ENCODE measurements at places on chromosomes 1 and 21.
A peak's percentile ranks its signal among the peaks of the same experiment; 100 is the strongest.

DNA sequence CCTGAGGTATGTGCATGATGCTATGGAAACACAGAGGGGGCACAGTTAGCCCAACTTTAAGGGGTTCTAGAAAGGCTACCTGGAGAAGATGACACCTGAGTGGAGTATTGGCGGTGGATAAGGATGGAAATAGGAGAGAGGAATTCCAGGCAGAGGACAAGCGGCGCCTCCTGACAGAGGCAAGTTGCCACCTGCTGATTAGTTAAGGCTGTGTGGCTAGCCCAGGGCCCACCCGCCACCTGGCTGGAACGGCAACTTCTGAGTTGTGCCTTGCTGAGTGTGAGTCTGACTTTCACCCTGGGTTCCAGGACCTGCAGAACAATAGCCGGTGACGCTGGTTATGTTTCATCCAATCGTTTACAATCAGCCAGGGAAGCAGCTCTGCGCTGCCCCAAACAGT, 126.9 kb upstream of the LMO4 start:
- DNase-seq, result no peak

DNA sequence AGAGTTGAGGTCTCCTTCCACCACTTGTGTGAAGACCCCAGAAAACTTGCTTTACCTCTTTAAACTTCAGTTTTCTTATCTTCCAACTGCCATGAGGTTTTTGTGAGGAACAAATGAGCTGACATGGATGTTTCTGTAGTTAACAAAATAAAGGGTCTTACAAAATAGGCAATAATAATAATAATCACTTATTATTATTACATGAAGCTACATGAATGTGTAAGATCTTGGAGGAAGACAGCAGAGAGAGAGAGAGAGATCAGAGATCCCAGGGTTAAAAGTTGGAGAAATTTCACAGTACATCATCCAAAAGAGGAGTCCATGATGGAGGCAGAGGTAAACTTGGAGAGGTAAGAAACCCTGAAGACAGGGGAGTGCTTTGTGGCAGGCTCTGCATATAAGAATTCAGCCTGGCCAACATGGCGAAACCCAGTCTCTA, 10.7 kb downstream of the RCC1 start:
- DNase-seq, result no peak

DNA sequence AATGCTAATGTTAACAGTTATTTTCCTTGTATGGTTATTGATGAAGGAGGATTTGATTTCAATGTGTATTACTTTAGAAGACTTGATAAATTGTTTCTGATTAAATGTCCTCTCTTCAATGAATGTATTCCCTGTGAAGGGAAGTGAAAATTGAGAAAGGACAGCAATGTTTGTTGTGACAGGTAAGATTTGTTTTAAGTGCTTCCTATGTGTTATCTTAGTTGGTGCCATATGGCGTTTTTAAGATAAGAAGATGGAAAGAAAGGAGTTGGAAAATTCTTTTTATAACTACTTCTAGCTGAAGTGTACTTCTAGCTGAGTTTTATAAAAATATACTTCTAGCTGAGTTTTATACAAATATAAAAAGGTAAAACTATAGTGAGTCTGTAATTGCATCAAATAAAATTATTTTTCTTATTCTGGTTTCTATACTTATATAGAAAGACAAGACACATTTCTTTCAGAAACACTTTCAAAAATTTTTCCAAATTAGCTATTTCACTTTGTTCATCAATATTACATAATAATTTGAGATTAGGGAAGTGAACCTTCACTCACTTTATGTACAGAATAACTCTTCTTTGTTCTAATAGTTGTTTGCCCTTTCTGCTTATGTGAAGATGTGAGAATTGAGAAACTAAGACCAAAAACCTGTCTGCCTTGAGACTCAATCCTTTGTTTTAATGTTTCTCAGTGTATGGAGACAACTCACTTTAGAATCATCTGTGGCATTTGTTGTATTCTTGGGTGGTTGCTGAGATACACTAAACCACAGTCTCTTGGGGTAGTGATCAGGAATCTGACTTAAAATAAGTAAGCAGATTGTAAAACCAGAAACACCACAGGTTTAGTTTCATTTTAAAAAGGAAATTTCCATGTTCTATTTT, 382.9 kb upstream of the B3GALT2 start:
- DNase-seq, result peak; percentile 50

DNA sequence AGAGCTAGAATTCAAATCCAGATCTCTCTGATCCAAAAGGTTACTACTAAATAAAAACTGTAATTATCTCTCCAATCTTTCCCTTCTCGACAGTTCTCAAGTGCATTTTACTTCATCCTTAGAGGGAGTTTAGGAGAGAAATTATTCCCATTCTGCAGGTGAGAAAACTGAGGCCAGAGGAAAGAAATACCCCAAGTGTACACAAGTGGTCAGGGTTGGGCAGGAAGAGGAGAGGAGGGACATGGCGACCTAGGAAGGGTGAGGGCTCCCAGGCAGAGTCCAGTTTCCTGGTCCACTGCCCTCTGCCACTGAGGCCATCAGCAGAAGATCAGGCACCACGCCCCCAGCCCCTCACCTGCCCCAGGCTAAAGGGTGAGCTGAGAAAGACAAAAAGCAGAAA, 127.1 kb upstream of the RUNX3 start:
- DNase-seq, result no peak

DNA sequence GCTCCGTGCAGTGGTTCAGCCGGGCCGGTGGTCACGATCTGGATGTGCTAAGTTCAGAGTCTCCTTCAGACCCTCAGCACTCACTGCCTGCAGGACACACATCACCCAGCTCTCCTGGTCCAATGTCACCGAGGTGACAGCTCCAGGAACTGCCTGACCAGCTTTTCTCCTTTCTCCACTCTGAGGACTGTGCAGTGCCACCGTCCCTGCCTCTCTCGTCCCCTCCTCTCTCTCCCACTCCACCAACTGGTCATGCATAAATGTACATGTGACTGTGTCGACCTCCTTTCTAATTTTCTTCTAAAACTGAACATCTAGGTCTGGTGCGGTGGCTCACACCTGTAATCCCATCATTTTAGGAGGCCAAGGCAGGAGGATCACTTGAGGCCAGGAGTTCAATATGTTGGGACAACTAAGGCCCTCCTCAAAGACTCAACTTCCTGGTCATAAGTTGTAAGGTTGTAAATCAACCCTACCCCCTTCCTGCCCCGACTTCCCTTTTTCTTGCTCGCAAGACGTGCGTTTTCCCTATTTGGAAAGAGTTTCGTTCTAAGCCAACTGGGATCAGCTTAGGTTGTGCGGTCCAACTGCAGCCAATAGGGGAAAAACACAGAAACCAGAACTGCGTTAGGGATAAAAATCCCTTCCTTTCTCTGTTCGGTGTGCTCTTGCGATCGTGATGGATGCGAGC, 53.1 kb downstream of the MEGF6 start:
- no peak for DNase-seq

GRCh38 chr1:153354515-153355193, 3.0 kb upstream of the S100A9 start:
- DNase-seq, result no peak

- no peak for DNase-seq
These were observed 112.6 kb downstream of the PLD5 start for GRCh38 chr1:242411901-242412300.

GRCh38 chr1:5620997-5621396, 371.2 kb downstream of the NPHP4 start:
- DNase-seq, result no peak

DNA sequence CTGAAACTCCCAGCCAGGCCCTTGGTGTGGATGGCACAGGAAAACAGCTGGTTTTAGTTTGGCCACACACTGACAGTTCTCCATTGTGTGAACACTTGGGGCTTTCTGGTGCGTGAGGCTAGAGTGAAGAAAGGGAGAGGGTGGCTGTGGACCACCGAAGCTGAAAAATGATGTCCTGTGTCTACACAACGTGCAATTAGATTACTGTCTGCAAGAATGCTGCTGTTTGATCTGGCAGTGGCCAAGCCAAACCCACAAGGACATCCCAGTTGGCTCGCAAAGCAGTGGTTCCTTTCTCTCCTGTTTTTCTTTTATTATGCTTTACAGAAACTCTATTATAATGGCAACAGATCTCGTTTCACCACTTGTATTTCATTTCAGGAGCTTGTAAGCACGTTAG, 58.9 kb downstream of the ERG start:
- DNase-seq, result no peak

- no peak for DNase-seq
These were observed 7.9 kb downstream of the MYBPHL start for GRCh38 chr1:109298666-109299557.

DNA sequence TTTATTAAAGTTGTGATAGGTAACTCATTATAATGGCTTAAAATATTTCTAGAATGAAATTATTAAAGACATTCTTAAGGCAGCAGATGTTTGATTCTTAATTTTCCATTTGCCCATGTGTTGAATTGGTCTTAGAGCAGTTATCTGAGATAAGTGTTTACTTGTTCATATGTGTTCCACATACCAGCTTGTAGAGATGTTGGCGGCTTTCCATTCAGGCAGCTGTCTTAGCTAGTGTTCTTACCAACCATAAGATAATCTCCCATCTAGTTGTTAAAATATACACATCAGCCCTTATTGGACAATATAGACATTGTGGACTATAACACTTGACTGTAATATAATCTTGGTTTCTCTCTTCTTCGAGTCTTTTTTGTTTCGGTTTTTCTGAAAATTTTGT, 1372.9 kb upstream of the ADGRL2 start:
- no peak for DNase-seq

- DNase-seq, result no peak
These were observed 158.8 kb downstream of the TOMM20 start for GRCh38 chr1:234969581-234970400.

DNA sequence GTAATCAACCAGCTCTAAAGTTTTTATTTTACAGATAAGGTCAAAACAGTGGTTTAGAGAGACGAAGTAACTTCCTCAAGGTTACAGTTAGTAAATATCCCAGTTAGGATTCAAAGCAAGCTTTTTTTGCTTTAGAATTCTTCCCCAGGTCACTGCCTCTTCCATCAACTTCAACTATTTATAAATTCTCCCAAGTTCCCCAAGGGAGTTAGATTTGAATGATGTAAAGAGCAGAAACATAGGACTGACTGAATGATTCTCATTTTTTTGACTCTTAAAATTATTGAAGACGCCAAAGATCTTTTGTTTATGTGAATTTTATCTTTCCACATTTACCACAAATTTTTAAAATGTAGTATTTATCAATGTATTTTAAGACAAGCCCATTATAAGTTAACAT, 4.1 kb downstream of the POGZ start:
- DNase-seq, result no peak

GRCh38 chr1:205563927-205564441, 59.5 kb downstream of the CDK18 start:
- DNase-seq, result no peak

DNA sequence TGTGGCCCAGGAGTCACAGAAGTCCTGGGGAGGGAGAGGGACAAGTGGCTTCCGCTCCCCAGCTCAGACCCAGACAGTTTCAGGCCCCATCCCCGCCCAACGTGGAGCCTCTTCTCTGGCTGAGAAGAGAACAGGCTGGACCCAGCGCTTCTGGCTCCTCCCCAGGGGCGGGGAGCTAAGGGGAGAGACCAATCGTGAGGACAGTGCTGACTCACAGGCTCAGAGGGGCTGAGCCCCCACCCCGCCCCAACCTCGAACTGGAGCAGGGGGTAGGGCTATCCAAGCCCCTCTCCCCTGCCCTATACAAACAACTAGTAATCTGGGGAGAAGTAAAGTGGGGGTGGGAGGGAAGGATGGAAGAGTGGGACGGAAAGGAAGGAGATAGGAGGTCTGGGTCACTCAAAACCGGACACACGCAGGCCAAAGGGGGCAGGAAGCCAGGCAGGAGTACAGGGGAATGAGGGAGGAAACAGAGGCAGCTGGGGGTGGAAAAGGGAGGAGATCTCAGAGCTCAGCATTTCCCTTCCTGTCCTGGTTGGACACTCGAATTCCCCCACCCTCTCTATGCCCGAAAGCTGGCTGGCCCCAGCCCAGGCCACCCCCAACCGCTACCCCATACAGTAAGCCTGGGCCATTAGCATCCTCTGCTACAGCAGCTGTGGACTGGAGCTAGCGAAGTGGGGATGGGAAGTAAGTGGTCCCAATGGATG, at the start of gene SHC1:
TSS of gene SHC1 (minus strand) at position 117 of the 710 bp plus-strand sequence. CDS start 221 bp downstream, outside the sequence.
- DNase-seq, result no peak

DNA sequence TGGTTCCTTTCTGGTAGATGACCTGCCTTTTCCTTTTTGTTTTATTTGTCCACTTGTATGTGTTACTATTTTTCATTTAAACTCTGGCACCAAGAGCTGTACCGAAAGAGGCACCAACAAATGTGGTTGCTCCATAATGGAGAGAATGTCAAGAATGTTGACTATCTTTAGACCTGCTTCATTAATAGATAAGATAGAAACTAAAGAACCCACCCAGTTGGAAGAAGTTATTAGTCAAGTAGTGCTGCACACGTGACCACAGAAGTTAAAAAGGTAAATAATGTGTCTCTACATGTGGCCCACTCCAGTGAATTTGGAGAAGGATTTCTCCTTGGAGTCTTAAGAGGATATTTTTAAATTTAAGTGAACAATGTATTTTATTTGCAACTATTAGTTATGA, 9.3 kb downstream of the ATP1A1 start:
- DNase-seq, result no peak

DNA sequence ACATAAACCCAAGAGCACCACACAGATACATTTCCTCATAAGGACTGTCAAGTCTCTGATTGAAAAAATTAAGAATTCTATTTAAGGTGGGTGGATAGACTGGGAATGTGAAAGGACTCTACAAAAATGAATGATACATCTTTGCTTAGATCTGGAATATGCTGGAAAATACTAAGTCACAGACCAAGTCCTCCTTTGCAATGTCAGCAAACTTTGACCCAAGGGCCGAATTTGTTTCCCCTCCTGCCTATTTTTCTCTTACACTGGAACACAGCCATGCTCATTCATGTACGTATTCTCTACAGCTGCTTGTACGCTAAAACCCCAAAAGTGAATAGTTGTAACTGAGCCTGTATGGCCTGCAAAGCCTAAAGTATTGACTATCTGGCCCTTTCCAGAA, 180.7 kb downstream of the ADSS2 start:
- DNase-seq, result no peak

DNA sequence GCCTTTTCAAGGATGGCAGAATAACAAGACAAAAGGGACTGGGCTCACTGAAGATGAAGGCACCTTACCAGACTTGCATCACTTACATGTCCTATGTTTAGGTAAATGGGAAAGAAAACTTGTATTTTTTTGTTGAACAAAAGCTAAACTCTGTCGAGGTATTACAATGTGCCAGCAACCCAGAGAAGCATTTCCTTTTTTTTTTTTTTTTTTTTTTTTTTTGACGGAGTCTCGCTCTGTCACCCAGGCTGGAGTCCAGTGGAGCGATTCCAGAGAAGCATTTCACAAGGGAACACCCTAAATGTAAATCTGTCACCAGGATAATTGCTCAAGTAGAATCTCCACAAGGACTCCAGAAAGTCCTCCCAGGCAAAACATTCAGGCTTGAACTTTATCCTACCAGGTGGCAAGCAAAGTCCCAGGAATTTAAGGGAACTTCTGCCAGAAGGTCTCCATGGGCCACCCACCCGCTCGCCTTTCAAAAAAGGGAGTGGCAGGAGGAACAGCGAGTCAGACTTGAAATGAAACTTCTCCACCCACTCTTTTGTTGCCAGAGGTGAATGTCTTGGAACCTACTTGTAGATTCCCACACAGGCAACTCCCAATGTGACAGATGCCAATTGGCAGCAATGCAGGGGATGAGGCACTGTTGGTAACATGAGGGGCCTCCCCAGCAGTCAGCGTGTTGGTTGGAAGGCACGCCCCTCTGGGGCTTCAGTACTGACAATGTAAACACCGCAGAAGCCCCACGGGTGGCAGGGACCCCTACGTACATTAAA, 125.0 kb downstream of the TIAM1 start:
- no peak for DNase-seq

GRCh38 chr1:95888941-95889390, 655.0 kb downstream of the RWDD3 start:
- no peak for DNase-seq
